Activated CD4-positive, alpha-beta memory T cell treated with anti-CD3 and anti-CD28 coated beads for 36 hours (primary cell): ENCODE measurements at places on chromosomes 5 and 9. TPM values are rescaled to one million over a fixed set of nuclear protein-coding genes. Genes with fewer than 3 reads are reported as not detected.

Gene SLC6A7
- not detected for total RNA-seq

Gene TOPORS
- total RNA-seq: 14.8 TPM

Gene HAVCR1
- total RNA-seq: 0.27 TPM

Gene HINT2
- 72.6 TPM for total RNA-seq

Gene AHRR
- total RNA-seq: 16.8 TPM

Gene SLC25A2
- 0.31 TPM for total RNA-seq

Gene RAD23B
- total RNA-seq: 111 TPM

Gene IL3
- total RNA-seq: 23.3 TPM

Gene NUTM2F
- not detected for total RNA-seq

Gene BARHL1
- not detected for total RNA-seq

Gene ECSCR
- 4.2 TPM for total RNA-seq

Gene LHX3
- total RNA-seq: not detected

Gene LHFPL2
- total RNA-seq: 0.05 TPM

Gene COL23A1
- total RNA-seq: 0.15 TPM

Gene SLIT3
- 2.1 TPM for total RNA-seq

Gene NCS1
- 26.8 TPM for total RNA-seq

Gene MARVELD2
- 0.40 TPM for total RNA-seq

Gene OBP2B
- not detected for total RNA-seq

Gene PCDHGA3
- not detected for total RNA-seq

Gene WNK2
- total RNA-seq: 1.6 TPM

Gene GRIA1
- not detected for total RNA-seq
